ENCODE measurements at places on chromosomes 4 and X.

DNA sequence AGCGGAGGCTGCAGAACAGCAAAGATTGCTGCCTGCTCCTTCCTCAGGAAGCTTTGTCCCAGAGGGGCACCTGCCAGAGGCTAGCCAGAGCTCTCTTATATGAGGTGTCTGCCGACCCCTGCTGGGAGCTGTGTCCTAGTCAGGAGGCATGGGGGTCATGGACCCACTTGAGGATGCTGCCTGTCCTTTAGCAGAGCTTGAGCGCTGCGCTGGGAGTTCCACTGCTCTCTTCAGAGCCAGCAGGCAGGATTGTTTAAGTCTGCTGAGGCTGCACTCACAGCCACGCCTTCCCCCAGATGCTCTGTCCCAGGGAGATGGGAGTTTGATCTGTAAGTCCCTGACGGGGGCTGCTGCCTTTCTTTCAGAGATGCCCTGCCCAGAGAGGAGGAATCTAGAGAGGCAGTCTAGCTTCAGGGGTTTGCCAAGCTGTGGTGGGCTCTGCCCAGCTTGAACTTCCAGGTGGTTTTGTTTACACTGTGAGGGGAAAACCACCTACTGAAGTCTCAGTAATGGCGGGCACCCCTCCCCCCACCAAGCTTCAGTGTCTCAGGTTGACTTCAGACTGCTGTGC, 10.9 kb downstream of the DCK start:
- peak; percentile 78 for DNase-seq

DNA sequence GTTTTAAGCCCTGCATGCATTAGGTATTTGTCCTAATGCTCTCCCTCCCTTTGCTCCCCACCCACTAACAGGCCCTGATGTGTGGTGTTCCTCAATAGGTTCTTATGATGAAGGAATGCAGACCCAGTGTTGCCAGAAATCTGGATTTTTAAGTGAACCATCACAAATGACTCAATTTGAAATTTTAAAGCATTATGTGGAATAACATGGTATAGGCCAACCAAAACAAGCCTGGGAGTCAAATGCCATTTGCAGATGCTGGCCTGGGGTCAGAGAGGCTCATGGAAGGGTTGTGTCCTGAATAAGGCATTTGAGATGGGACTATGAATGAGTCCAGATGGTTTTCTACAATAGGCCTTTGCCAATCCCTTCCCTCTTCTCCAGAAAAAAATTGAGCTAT, 179.6 kb downstream of the SHROOM3 start:
- DNase-seq = no peak

GRCh38 chr4:20318001-20318908, 66.5 kb downstream of the SLIT2 start:
- peak; percentile 19 for DNase-seq

DNA sequence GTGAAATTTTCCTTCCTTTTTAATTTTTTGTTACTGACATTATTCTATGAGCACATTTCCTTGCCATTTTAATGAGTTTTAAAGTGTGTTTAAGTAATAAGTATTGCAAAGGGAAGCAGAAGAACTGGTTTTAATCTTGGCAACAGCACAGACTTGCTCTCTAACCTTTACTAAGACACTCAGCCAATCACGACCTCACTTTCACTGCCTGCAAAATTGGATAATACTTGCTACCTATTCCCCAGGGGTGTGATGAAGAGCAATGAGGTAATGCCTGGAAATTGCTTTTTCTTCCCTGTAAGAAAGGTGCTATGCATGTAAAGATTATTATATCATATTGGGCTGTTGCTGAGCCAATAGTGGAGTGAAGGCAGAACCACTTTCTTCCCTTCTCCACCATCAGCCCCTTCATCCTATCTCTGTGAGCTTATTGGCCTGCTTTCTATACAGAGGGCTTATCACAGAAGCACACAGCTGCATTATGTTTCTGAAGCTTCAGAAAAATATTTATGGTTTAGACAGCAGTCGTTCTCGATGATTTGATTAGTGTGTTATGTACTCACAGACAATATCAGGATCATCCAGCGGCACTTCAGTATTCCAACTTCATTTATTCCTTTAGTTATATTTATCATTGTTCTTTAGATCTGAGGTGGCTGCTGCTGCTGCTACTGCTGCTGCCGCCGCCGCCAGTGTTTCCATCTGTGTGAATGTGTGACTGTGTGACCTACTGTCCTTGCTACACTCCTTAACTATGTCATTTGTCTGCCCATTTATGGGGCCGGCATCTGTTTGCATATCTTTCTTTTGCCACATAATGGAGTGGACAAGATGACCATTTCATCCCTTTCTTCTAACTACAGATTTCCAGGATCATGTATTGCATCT, 255.1 kb downstream of the C4orf33 start:
- DNase-seq = no peak

- no peak for DNase-seq
Observed at GRCh38 chrX:114251575-114251974, 332.3 kb upstream of the HTR2C start.

DNA sequence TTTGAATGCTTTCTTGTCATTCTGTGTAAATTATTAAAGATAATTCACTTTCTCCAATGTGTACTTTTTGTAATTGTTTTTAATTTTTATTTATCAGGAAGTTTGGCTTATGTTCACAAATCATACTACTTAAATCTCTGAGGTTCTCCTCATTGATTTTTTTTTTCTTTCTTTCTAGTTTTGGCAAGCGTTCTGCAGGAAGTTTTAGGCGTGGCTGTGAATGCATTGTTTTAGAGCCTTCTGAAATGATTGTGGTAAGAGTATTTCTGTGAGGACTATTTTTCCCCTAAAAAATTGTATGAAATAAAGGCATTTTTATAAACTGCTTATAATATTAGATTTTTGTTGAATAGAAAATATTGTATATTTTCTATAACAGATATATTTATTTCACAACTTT, 135.8 kb downstream of the RAPGEF2 start:
- DNase-seq = no peak

DNA sequence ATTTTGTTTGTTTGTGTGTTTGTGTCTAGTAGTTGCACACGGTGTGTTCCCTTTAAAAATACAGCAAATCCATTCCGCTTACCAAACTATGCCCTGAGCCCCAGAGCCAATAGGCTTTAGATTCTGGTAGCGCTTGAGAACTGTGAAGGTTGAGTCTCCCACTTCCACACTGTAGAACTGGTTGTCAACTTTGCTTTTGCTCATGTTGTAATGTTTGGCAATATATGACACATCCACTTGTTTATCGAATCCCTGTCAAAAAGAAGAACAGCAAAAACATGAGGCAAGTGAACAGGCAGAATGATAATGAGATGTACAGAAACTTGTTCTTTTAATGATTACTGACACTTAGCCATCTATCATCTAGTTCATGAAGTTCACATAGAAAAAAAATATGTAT, 200.6 kb downstream of the MAPK10 start:
- no peak for DNase-seq

DNA sequence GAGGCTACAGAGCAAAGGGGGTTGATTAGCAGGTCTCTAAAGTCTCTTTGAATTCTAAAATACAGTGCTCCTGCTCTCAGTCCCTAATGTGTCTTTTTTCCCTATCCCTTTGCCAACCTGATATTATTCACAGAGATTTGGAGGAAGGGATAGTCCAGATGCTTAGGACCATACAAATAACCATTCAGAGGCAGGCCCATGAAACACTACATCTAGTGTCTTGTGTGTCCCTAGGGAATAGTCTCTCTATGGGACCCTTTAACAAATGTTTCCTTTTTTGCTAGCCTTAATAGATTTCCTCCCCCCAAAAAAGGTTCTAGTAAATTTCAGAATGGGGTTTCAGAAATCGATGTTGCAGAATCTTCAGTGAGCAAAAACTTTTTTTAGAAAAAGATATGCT, 1.7 kb downstream of the NR0B1 start:
- no peak for DNase-seq

- DNase-seq = no peak
Observed at GRCh38 chr4:3136454-3136853, 62.0 kb downstream of the HTT start.

- peak; percentile 71 for DNase-seq
Observed at GRCh38 chr4:138190452-138190858, 51.7 kb downstream of the SLC7A11 start.

DNA sequence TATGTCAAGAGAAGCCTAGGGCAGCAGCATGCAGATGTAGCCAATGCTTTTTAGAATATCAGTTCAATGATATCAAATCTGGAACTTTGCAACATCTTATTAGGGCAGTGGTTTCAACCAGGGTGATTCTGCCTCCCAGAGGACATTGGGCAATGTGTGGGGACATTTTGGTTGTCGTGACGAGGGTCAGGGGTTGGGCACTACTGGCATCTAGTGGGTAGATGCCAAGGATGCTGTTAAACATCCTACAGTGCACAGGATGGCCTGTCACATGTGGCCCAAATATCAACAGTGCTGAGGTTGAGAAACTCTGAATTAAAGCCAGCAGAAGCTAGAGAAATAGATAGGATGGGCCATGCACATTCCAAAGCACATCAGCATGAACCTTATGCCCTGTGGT, 152.3 kb downstream of the AMELX start:
- no peak for DNase-seq

DNA sequence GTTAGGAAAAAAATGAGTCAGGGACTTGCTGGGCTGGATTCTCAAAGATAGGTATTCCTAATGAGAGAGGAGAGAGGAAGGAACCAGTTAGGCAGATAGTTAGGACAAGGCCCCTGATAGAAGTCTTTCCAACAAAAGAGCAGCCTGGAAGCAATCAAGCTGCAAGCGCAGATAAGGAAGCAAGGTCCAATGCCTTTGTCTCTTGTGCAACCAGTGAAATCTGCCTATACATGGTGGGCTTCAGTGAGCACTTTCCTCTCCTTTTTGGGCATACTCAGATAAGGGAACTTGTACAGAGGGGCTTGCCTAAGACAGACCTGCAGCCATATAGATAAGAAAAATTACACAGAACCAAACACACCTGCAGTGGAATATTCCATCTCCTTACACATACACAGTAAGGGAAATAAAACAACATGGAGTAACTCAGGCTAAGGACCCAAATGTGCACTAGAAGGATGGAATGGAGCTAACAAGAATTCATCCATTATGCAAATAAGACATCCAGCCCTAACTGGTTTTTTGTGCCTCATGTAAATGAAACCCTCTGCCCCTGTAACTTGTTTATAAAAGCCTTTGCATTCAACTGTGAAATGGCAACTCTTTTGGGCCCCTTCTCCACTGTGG, 68.8 kb downstream of the PCDH18 start:
- DNase-seq = no peak

GRCh38 chrX:48468247-48468671, 1.8 kb downstream of the SLC38A5 start:
- DNase-seq = peak; percentile 69

DNA sequence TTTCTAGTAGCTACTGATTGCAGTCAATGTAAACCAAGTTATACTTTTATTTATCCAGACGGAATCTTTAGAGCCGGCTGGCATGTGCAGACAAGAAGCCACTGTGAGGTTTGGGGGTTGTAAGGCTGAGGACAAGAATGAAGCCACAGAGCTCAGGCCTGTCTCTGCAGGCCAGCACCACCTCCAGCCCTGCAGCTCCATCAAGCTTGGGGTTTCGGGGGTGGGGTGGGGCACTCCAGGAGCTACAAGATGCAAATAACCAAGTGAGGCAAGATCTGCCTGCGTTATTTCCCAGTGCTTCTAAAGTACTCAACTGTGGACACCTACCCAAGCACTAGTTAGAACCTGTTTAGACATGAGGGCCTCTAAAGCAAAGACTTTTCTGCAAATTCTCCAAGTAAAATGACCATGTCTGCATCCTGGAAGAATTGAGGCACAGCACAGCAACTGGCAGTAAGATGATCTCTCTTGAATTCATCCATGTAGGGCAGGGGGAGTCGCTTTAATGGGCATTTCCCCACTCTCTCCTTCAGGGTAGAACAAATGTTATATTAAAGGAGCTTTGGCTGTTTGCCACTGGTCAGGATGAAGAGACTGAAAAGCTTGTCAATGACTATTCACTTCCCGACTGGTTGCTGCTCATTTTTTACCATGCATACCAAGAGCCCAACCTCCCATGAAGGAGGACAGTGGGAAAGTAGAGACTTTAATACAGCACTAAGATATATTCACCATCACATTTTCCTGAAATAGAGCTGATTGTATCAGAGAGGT, 222.5 kb downstream of the MGST2 start:
- peak; percentile 43 for DNase-seq

GRCh38 chrX:119643696-119644095, 37.5 kb upstream of the NKRF start:
- DNase-seq = no peak

GRCh38 chrX:95318882-95319281, 1365.8 kb upstream of the DIAPH2 start:
- DNase-seq = peak; percentile 5

Data from GM12865 (cell line).